Activated CD4-positive, CD25-positive, alpha-beta regulatory T cell treated with anti-CD3 and anti-CD28 coated beads, Interleukin-2, amount 50 U/mL, for 72 hours (primary cell): ENCODE measurements at places on chromosomes 2 and 18.

DNA sequence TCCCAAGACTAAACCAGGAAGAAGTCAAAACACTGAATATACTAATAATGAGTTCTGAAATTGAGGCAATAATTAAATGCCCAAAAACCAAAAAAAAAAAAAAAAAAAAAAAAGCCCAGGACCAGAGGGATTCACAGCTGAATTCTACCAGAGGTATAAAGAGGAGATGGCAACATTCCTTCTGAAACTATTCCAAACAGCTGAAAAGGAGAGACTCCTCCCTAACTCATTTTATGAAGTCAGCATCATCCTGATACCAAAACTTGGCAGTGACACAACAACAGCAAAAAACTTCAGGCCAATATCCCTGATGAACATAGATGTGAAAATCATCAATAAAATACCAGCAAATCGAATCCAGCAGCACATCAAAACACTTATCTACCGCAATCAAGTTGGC is 108.5 kb upstream of the COL3A1 start:
- no peak for DNase-seq

DNA sequence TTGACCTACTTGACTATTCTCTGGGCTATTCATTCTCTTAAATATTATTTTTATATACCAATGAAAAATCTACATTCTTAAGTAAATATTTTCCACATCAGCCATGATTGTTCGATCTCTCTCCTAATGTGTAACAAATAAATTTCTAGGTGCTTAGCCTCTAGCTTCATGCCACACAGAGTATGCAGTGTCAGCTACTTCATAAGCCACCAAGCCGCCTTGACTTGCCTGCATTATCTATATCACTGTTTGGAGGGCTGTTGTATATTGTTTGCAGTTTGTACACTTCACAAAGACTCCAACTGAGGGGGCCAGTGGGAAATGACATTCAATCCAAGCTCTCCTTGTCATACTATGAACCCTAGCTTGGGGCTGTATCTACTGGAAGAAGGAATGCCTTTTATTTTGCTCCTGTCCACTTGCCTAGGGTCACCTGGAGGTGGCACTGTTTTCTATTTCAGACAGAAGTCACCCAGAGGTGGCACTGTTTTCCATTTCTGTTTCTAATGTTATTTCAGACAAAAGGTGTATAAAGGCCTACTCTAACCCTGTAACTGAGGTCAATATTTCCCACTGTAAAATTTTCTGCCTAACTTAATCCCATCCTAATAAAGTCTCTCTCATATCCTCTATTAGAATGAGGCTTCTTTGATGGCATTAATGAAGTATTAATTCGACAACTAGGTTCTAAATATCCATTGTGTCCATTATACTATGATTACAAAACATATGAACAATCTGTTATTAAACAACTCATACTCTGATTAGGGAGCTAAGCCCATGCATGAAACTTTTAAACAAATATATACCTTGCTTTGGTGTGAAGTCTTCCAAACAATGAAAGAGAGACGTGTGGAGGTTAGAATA is 36.4 kb downstream of the COL5A2 start:
- no peak for DNase-seq

DNA sequence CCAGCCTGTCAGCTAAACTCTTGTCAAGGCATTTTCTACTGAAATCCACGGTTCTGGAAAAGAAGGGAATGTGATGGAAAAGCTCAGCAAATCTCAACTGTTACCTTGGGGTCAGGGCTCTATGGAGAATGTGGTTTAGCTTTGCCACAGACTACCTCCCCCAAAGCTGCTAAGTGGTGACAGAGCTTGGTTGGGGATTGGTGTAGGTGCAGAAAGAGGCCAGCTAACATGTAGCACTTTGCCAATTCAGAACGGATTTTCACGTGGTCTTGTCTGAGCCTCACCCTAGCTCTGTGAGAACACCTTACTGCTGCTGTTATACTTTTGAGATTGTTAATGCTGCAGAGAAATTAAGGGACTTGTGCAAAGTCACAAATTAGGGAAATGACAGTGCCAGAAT is 331.1 kb downstream of the RND3 start:
- DNase-seq, result no peak

DNA sequence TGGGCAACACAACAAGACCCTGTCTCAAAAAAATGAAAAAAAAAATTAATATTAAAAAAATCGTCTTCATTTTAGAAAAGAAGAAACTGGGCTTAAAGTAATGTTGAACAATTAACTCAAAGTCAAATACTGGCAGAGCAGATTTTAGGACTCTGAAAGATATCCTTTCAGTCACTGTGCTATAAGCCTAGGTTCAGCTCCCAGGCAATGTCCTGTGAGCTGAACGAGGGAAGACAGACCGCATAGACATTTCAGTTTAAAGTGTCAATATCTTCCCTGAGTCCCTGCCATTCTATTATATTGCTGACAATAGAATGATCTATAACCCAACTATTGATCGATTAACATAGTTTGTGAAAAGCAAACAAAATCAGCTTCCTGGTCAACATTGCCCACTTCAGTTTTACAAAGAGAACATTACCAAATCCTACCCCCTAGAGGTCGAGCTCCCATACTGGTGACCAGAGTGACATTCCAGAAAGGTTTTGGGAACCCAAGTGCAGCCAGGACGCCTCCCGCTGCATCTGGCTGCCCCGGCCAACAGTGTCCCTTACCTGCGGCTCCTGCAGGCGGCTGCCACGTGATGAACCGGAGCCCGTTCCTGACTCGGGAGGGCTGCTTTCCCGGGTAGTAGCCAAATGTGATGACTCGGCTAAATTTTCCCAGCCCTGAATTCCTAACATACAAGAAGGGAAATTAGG is 639 bp downstream of the MRO start:
- no peak for DNase-seq

- DNase-seq, result no peak
Measured at GRCh38 chr18:28382215-28382879, 205.4 kb upstream of the CDH2 start.
